T follicular helper cell (primary cell): ENCODE measurements at places on chromosomes 3 and 15.

GRCh38 chr3:54004335-54004734, 112.7 kb upstream of the SELENOK start:
- no peak for DNase-seq

- no peak for DNase-seq
Measured at GRCh38 chr3:52085681-52086282, 29.4 kb upstream of the DUSP7 start.

DNA sequence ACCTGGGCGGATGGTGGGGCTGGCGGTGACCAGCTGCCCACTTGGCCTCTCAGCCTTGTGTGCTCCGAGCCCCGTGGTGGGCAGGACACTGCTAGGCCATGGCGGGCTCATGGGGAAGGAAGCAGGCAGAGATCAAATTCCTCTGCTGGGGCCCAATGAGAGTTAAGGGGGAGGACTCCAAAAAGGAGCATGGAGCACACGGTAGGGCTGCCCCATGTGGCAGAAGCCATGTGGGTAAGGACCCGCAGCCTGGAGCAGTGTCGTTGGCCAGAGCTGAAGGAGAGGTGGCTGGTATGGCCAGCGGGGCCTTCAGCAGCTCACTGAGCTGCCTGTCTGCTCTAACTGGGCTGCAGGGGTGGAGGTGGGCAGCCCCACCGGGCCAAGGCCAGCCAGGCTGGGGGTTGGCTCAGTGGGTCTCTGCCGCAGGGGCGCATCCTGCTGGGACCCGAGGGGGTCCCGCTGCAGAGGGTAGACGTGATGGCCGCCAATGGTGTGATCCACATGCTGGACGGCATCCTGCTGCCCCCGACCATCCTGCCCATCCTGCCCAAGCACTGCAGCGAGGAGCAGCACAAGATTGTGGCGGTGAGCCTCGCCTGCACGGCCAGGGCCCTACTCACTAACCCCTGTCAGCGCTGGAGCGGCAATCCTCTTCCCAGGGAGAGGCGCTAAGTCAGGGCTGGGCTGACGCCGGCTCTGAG, 11.3 kb downstream of the STAB1 start:
- DNase-seq: no peak

GRCh38 chr3:47781685-47782445, at the start of gene SMARCC1:
Gene SMARCC1 (minus strand): TSS chr3:47781893. CDS start chr3:47781797, 96 bp downstream.
- peak; percentile 95 for DNase-seq

GRCh38 chr3:4523710-4524698, 30.9 kb downstream of the ITPR1 start:
- DNase-seq: no peak

DNA sequence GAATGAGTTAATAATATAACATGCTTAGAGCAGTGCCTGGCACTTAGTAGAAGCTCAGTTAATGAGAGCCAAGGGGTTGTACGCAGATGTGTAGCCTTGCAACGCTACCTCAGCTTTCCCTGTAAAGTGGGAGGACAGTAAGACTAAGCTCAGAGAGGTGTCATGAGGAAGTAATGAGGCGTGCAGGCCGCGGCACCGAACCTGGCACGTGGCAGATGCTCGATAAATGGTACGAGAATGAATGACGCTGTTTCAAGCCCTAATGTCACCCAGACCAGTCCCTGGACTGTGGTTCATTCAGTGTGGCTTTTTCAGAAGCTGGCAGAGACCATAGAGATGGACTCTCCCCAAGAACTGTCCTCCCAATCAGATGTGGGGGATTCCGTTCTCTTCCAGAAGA, 21.2 kb downstream of the GRIP2 start:
- no peak for DNase-seq

DNA sequence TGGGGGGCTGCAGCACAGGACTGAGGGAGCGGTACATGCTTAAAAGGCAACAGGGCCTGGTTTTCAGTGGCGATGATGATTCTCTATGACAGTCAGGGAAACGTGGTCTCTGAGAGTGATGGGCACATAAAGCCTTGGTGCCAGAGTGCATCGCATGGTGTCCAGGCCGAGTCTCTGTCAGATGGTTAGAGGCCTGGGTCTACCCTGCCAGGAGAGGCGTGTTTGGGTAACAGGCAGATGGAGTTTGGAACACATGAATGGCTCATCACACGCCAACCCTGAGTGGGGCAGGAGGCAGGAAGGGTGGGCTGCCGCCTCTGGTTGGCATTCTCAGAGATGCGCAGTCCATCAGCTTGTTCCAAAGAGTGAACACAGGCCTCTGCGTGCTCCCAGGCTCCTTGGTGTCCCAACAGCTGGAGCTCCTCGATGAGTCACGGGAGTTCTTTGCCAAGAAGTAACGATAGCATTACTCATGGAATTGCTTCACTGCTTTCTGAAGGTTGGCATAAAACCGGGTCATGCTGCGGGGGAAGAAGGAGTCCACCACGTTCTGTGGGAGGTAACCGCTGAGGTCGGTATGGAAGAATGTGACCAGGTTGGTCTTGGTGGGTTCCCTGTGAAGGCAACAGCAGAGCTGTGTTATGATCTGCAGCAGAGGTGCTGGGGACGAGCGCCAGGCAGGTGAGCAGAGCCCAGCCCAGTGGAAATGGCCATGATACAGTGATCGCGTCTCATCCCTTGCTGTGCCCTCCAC, 11.0 kb downstream of the STARD5 start:
- DNase-seq: no peak

- DNase-seq: no peak
Measured at GRCh38 chr3:134327594-134327975, 46.7 kb downstream of the AMOTL2 start.

DNA sequence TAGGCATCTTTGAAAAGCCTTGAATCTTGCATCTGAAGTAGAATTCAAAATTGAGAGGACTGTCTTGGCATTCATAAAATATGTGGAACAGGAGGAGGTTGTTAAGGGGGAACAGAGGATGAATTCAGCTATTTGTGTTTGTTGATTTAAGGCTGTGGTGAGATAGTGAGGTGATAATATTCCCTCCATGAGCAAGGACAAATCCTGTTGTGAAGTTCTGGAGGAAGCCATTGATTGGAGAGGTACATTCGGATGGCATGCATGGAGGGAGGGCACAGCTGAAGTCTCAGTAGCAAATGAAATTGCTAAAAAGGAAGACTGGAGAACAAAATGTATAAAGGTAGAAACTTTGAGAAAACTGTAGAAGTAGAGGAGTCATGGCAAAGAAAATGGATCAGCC, 443.8 kb downstream of the NLGN1 start:
- no peak for DNase-seq

- no peak for DNase-seq
Measured at GRCh38 chr3:72606005-72606800, 242.0 kb downstream of the SHQ1 start.

GRCh38 chr3:102512734-102513504, 78.1 kb downstream of the ZPLD1 start:
- DNase-seq: no peak

- no peak for DNase-seq
Measured at GRCh38 chr3:37492977-37493471, 318.6 kb upstream of the LRRFIP2 start.

DNA sequence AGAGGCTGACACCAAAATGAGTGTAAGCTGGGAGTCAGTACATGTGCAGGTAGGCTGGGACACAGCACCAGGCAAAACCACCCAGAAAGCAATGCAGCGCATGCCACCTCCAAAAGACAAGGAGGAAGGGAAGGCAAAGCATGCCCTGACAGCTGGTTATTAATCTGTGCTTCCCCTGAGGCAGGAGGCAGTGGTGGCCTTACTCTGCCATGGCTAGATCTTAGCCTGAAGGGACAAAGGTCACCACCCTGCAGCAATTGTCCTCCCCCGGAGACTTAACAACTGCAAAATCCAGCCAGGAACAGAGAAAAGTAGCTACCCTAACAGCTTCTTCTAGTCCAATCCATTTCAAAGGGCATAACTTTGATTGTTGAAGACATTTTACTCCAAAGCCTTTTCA, 73.7 kb downstream of the PLD1 start:
- DNase-seq: no peak

GRCh38 chr15:90907838-90908507, 4.9 kb downstream of the MAN2A2 start:
- no peak for DNase-seq

DNA sequence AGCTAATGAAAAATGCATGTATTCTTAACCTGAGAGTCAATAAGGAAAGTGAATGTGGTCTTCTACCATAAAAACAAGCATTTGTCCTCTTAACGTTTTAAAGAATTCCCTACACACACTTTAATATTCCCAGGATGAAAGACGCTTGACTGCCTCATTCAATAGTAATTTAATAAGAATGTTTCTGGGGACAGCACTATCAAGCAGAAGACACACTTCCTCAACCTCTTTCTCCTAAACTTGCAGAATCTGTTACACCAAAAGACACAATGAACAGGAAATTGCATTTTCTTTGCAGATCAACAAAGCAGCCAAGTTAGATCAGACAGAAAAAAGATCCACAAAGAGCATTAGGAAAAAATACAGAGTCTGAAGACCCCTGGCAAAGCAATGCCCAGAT, 97.7 kb downstream of the PLCH1 start:
- no peak for DNase-seq

- DNase-seq: no peak
Measured at GRCh38 chr3:63908081-63908736, 4.0 kb downstream of the SCAANT1 start.
